Fibroblast of lung (primary cell): ENCODE measurements at places on chromosomes 2 and 18. TPM values are rescaled to one million over a fixed set of nuclear protein-coding genes. Genes with fewer than 3 reads are reported as not detected.

DOK6 gene
- total RNA-seq = 4.0 and 6.7 TPM in 2 replicates

DUSP2 gene
- total RNA-seq = 0.33 and 1.0 TPM in 2 replicates

ZNF521 gene
- total RNA-seq = 23.6 and 43.6 TPM in 2 replicates

ERFE gene
- total RNA-seq = 1.3 and 1.5 TPM in 2 replicates

UBE2F gene
- total RNA-seq = 37.8 and 53.7 TPM in 2 replicates

DNA sequence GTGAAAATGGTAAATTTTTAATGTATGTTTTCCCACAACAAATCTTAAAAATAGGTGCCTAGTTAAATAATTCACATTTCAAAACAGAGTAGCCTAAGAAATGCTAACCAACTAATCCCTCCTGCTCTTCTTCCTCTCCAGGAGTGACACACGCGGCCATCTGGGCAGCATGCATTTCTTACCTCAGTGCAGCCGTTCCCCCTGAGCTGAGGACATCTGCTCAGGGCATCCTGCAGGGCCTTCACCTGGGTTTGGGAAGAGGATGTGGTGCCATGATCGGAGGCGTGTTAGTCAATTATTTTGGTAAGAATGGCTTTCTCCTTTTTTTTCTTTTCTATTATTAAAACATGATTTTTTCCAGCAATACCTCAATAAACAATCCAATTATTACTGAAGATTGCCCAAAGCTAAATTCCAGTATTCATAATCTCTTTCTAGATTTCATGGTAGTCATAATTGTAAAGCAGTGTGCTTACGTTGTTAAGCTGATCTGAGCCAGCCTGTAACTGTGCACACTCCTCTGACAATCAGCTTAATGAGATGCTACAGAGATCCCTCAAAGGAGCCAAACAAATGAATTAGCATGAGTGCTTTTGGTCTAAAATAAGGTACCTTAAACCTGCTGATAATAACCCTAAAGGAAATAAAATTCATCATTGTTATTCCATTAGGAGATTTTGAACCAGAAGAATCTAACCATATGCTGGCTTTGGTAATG, 45.8 kb downstream of the NEMP2 start:
- no peak for DNase-seq
- H3K27me3 ChIP-seq = no peaks in the 10 kb centered on the region
- H3K4me1 ChIP-seq = no peaks in the 10 kb centered on the region
- H3K36me3 ChIP-seq = no peaks in the 10 kb centered on the region

DNA sequence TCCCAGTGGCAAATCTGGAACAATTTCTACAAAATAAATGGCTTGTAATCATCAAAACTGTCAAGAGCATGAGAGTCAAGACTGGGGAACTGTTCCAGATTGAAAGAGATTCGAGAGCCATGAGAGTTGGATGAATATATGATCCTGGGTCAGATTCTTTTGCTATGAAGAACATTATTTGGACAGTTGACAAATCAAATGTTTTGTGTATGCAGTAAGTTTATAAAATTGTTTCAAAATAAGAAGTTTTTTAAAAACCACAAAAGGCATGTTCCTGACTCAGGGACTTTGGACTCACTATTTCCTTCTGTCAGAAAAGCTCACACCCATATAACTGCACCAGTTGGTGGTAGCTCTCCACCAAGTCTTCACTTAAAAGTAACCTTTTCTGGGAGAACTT, 38.5 kb downstream of the ROCK2 start:
- H3K4me3 ChIP-seq = no peak overlapping the region
- H3K36me3 ChIP-seq = no peaks in the 10 kb centered on the region
- H3K27ac ChIP-seq = peak overlapping the region; percentile 38
- H3K27me3 ChIP-seq = no peaks in the 10 kb centered on the region

GRCh38 chr2:239779584-239779983, 245.6 kb downstream of the NDUFA10 start:
- H3K4me3 ChIP-seq = no peak overlapping the region
- no peaks in the 10 kb centered on the region for H3K36me3 ChIP-seq
- DNase-seq = no peak
- no peak overlapping the region for H3K27ac ChIP-seq
- no peaks in the 10 kb centered on the region for H3K27me3 ChIP-seq

GRCh38 chr2:140157816-140158215, 1377.6 kb upstream of the NXPH2 start:
- no peaks in the 10 kb centered on the region for H3K36me3 ChIP-seq
- H3K4me1 ChIP-seq = no peaks in the 10 kb centered on the region
- no peak overlapping the region for H3K27ac ChIP-seq

- H3K27ac ChIP-seq = peak overlapping the region; percentile 72
- no peaks in the 10 kb centered on the region for H3K36me3 ChIP-seq
- no peak overlapping the region for H3K4me3 ChIP-seq
- DNase-seq = peak; percentile 95
These were observed 16.3 kb upstream of the ATOH8 start for GRCh38 chr2:85737481-85737880.

DNA sequence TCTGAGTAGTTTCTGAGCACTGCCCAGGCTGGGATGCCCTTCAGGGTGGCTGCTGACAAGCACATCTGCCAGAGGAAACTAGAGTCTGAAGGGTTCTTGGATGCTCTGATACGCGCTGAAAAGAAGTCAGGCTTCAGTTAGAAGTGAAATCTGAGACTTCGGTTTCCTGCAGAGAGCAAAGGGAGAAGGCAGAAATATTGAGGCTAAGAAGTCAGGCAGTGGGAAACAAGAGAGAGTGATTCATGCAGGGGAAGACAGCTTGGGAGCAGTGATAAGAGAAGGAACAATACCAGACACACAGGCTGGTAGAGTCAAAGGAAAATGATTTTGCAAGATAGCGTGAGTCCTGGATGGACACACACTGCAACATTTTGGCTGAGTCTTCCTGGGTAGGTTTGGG, 51.0 kb upstream of the BOD1L2 start:
- H3K27me3 ChIP-seq = no peaks in the 10 kb centered on the region
- DNase-seq = no peak
- H3K36me3 ChIP-seq = no peaks in the 10 kb centered on the region
- no peak overlapping the region for H3K4me3 ChIP-seq
